ENCODE measurements at places on chromosomes 16 and 17.

- DNase-seq: no peak
Observed at GRCh38 chr17:54172096-54172984, 349.6 kb downstream of the KIF2B start.

DNA sequence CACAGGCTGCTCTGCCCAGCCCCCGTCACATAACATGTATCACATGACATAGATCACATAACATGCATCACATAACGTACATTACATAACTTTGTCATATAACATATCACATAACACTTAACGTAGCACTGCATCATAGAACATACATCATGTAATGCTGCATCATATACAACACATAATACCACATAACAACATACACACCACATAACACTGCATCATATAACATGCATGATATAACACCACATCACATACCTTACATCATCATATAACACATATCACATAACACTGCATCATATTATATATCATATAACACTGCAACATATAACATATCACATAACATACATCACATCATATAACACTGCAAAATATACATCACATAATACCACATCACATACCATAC, 83.8 kb downstream of the AXIN2 start:
- DNase-seq: no peak

DNA sequence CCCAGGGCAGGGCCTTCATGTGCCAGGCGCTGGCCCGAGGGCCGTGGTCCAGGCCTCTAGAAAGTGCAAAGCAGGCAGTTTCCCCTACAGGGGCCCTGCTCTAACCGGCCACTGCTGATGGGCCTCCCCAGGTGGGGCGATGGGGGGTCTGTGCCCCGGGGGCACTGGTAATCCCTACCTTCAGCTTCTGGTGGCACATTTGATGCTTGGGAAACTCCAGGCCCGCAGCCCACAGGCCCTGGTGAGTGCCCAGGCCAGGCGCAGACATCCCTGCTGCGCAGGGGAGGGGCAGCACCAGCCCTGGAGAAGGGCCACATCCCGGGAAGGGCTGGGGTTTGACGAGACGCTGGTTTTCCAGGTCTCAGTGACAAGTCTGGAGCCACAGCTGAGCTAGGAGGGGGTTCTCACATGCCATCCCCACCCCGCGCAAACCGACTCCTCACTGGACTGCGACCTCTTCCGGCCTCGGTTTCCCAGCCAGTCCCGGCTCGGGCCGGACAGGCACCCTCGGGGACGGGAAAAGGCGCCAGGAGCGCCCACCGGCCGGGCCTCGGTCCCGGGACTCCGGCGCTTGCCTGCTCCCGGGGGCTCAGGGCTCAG, 1.6 kb downstream of the DOC2B start:
- no peak for DNase-seq

- no peak for DNase-seq
Observed at GRCh38 chr17:46719891-46720290, 98.6 kb downstream of the WNT3 start.

GRCh38 chr17:18159551-18160120, 24.0 kb upstream of the ALKBH5 start:
- no peak for DNase-seq

GRCh38 chr17:28973425-28973824, 22.1 kb upstream of the PHF12 start:
- no peak for DNase-seq

- DNase-seq: no peak
Observed at GRCh38 chr17:10737736-10738135, 7.9 kb upstream of the TMEM220 start.

DNA sequence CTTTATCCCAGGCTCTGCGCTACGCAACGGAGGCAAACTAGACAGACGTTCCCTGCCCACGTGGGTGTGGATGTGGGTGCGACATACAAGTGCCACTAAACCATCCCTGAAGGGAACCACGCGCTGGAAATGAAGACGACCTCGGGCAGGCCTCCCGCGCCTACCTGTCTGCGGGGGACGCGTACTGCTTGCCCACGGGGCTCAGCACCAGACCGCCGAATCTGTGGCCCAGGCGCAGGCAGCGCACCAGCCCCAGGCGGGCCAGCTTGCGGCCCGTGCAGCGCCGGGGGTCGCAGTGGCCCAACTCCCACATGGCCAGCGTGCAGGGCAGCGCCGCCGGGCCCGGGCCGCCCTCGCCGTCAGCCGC, 480 bp downstream of the TSR3 start:
- no peak for DNase-seq

DNA sequence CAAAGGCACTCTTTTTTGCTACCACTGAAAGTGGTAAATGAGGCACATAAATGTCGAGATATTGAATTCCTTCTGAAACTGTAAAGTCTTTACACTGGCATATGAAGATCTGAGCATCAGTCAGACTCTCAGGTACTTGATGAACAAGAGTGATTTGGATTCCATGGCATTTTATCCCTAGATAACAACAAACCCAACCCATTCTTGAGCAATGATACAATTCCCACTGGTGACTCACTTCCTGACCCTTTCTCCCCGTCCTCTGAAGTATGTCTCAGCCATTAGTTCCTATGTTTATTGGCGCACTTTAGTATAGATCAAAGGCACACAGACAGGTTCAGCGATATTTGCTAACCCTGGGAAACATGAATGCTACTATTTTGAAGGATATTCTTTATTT, 147.0 kb upstream of the RBFOX1 start:
- DNase-seq: peak; percentile 15

GRCh38 chr16:68995011-68995504, 110.4 kb upstream of the HAS3 start:
- no peak for DNase-seq

DNA sequence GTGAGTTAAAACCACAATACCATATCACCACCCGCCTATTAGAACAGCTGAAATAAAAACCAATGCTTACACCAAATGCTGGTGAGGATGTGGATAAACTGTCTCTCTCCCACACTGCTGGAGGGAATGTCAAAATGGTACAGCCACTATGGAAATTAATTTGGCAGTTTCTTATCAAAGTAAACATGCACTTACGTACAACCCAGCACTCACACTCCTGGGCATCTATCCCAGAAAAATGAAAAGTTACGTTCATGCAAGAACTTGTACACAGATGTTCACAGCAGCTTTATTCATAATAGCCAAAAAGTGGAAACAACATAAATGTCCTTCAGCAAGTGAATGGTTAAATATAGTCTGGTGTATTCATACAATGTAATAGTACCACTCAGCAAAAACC, 173.2 kb upstream of the MYOCD start:
- DNase-seq: no peak

GRCh38 chr16:797120-797420, 3.5 kb downstream of the GNG13 start:
- DNase-seq: no peak

DNA sequence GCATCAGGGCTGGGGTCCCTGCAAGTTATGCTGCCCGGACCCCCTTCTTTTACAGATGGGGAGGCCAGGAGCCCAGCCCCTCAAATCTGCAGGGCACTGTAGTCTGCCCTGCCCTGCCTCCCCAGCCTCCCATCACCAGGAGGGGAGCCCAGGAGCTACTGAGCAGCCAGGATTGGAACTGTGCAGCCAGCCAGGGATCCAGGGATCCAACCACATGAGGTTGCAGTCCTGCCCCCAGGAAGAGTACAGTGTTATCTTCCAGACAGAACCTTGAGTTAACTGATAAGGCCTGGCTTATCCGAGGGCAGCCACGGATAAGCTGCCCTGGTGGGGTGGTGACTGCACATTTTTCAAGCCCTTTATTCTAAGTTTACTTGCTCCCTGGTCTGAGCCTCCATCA, 11.4 kb upstream of the NDRG4 start:
- no peak for DNase-seq

- no peak for DNase-seq
Observed at GRCh38 chr17:39643271-39643670, 6.3 kb downstream of the STARD3 start.

DNA sequence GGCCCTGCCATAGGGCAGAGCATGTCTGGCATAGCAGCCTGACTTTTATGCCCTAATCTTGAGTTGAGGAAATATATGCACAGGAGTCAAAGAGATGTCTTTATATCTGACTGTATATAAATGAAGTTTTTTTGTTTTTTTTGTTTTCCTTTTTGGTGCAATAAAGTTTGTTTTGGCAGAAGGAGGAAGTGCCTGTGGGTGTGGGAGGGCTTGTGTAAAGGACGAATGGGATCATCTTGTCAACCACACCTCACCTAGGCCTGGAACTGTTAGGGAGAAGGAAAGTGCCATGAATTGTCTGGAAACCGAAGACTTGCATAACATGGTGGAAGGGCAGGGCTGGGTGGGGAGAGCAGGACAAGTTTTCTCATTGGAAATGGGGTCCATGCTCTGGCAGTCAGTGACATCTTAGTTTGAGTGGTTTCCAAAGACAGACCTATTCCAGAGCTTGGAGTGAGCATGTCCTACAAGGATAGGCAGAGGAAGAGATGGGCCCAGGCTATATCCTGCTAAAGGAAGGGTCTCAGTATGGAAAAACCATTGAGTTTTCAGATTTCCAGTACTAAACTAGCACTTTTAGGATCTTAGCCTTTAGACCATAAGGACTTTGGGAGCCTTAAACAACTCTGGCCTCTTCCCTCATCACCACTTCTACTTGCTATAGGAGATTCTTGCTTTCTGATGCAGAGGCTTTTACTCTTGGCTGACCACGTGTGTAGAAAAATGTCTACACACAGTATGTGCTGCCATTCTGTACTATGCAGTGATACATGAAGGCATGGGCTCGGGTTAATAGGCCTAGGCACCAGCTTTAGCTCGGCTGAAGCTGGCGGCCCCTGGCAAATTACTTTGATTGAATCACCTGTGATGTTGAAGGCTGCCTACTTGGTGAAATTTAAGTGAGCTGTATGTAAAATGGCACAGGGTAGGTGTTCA, 15.5 kb downstream of the SNF8 start:
- DNase-seq: no peak

- no peak for DNase-seq
Observed at GRCh38 chr17:68035131-68035522, 408 bp upstream of the KPNA2 start.

- DNase-seq: no peak
Observed at GRCh38 chr17:78343543-78344201, 16.2 kb downstream of the SOCS3 start.

- DNase-seq: no peak
Observed at GRCh38 chr17:71234349-71234748, 886.5 kb upstream of the SOX9 start.

DNA sequence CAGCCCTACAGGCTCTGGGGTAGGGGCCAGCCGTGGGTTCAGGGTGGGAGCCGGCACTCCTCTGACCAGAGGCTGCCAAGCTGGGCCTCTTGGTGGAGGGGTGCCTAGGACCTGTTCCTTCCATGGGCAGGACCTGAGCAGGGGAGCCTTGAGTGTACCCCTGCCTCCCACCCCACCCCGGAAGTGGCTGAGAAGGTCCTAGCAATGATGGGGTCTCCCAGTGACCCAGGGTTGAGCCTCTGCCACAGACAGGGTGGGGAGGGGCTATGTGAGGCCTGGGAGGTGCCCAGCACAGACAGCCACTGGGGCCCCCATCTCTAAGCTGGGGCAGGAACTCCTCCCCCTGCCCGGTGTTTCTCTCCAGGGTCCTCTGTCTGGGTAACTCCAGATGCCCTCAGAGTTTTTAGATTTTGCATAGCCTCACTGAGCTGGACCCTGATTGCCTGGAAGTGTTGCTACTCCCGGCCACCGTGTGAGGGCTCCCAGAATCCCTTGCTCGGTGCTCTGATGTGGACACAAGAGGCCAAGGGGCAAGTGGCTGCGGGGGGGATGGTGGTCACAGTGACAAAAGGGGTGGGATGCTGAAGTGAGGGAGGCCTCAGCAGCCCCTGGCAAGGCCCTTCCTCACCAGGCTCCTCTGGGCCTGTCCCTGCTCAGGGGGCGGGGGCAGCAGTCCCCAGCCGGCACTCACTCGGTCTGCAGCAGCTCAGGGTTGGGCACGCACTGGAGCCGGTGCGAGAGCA, 6.4 kb upstream of the MTSS2 start:
- no peak for DNase-seq

GRCh38 chr17:78879635-78880186, 23.3 kb downstream of the CEP295NL start:
- no peak for DNase-seq

GRCh38 chr16:20903116-20903898, 2.7 kb downstream of the LYRM1 start:
- no peak for DNase-seq

GRCh38 chr16:58157951-58158540, 28.9 kb upstream of the CFAP20 start:
- DNase-seq: no peak

- no peak for DNase-seq
Observed at GRCh38 chr16:72240466-72240865, 68.5 kb upstream of the PMFBP1 start.

- no peak for DNase-seq
Observed at GRCh38 chr16:29678691-29679267, at the start of gene QPRT. TSS of gene QPRT (plus strand) at chr16:29679180. CDS start at chr16:29679198, 18 bp downstream.

DNA sequence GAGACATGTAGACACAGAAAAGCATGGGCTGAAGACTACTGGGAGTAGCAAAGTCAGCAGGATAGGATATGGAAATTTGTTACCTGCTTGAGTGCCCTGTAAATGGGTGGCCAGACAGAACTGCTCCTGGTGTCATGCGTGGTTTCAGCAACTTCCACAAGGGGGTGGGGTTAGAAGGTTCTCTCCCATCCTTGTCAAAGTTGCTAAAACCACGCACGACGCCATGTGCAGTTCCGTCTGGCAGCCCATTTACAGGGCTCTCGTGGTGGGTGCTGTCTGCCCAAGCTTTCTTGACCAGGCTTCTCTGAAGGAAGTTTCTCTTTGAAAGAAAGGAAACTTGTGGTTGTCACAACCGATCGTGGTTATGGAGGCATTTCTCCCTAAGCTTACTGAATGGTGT, 6.9 kb upstream of the DBNDD1 start:
- no peak for DNase-seq

DNA sequence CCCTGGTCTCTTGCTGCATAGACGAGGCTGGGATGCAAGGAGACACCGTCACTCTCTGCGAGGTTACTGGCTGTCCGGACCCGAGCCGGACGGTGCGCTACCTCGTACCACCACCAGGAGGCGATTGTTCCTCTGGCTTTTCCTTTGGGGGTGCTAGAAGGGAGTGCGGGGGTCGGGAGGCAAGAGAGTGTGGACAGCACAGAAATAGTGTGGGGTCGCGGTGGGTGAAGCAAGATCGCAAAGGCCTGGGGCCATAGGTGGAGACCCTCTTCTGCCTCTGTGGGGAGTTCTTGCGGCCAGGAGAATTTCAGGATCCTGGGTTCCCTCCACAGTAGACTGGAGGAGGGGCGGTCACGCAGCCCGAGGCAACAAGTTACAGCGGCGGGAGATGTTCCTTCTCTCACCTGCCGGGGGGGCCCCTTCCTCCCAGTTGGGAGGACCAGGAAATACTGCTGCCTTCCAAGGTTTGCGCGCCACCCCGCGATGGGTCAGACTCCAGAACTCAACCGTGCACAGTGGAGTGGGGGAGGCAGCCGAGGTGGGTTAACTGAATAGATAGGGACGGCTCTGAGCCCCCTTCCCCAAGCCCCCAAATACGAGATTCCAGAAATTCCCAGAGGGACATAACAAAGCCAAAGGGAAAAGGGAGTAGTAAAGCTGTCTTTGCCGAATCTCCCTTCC, 6.9 kb downstream of the PHOSPHO1 start:
- no peak for DNase-seq

DNA sequence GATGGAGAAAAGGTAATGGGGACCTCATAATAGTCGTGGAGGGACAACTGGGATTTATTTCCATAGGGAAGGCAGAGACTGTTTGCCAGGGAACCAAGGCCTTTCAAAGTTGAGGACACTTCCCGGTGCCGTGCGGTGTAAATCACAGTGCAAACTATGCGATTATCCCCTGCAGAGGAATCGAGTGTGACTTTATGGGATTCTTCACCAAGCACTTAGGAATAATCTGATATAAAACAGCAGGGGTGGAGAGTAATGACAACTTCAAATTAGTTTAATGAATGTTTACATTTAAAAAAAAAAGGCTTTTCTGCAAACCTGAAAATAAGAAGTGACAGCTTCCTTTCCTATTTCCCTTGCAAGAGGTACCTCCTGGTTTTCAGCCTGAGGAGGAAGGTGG, 538.2 kb downstream of the MAF start:
- no peak for DNase-seq
